Epithelial cell of alveolus of lung (primary cell): ENCODE measurements at places on chromosomes 11 and 22. TPM values are rescaled to one million over a fixed set of nuclear protein-coding genes. Genes with fewer than 3 reads are reported as not detected.

OR5A1 gene
- not detected in 2 replicates for total RNA-seq

HBE1 gene
- not detected in 2 replicates for total RNA-seq

TMEM151A gene
- total RNA-seq: 0.39 TPM in 1 of 2 replicates, not detected in the other

UBQLN3 gene
- total RNA-seq: under 0.01 and 0.08 TPM in 2 replicates

EXPH5 gene
- 0.48 and 1.7 TPM in 2 replicates for total RNA-seq
